ENCODE measurements at places on chromosomes 1 and 21. TPM values are rescaled to one million over a fixed set of nuclear protein-coding genes. Genes with fewer than 3 reads are reported as not detected.

The STUM gene
- not detected for total RNA-seq

The COL6A2 gene
- total RNA-seq, result 2.8 TPM

The ZNF683 gene
- not detected for total RNA-seq

The PDPN gene
- total RNA-seq, result 24.5 TPM

The TDRD5 gene
- total RNA-seq, result 0.05 TPM
